ENCODE measurements at places on chromosomes 4 and X. TPM values are rescaled to one million over a fixed set of nuclear protein-coding genes. Genes with fewer than 3 reads are reported as not detected.

GRCh38 chr4:153809307-153809706 is 20.4 kb upstream of the SFRP2 start:
- DNase-seq = no peak

DNA sequence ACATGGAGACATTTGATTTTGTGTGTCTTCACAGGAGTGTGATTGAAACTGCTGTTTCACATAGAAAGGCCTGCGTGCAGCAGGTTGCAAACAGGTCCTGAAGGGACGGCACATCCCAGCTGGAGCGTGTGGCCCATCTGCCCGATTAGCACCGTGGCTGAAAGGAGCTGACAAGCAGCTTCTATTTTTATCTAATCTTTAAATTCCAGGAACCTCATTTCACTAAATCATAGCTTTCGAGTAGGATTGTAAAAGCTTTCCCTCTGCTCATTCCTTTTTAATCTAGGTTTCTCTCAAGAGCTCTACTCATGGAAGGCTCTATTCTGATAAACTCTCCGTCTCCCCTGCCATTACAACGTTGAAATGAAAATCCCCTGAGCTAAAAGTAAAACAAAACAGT is 106.8 kb downstream of the FSTL5 start:
- no peak for DNase-seq

DNA sequence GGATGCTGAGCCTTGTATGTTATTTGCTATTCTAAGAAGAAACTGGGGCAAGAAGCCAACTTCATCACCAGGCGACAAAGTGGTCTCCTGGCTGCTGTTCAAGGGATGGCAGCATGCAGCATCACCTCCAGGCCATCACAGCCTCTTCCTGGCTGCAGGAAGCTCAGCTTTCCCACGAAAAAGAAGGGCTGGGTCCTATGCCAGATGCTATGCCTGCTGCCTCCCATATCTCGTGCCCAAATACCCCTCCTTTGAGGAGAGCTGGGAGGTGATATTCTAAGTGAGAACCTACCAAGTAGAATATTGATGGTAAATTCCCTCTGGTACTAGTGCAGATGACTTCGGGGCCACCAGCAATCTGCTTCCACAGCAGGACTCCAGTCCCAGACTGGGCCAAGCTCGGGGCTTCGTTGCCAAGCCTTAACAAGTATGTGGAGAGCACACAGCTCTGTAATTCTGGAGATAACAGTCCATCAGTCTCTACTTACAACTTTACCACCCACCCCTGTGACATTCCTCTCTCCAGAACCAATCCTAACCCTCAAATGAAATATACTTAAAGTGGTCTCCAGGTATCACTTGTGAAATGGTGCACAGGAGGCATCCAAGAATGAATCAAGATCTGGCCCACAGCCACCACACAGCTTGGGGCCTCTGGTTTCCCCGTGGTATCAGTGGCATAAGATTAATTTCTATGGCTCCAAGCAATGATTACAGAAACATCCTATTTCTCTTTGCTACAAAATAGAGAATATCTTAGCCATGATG is 149.3 kb downstream of the PALLD start:
- no peak for DNase-seq

AFAP1 gene
- 42.0 TPM for total RNA-seq

Measured in spinal cord (tissue), 10 donors.